ENCODE measurements at places on chromosomes 2 and 18.
A peak's percentile ranks its signal among the peaks of the same experiment; 100 is the strongest.

- ATAC-seq = peak; percentile 3
Measured at GRCh38 chr18:12038082-12038638, 55.5 kb upstream of the ANKRD62 start.

GRCh38 chr2:5788447-5788846 is 96.3 kb downstream of the SOX11 start:
- ATAC-seq = no peak

- ATAC-seq = no peak
Measured at GRCh38 chr2:66665124-66665984, 230.4 kb downstream of the MEIS1 start.

DNA sequence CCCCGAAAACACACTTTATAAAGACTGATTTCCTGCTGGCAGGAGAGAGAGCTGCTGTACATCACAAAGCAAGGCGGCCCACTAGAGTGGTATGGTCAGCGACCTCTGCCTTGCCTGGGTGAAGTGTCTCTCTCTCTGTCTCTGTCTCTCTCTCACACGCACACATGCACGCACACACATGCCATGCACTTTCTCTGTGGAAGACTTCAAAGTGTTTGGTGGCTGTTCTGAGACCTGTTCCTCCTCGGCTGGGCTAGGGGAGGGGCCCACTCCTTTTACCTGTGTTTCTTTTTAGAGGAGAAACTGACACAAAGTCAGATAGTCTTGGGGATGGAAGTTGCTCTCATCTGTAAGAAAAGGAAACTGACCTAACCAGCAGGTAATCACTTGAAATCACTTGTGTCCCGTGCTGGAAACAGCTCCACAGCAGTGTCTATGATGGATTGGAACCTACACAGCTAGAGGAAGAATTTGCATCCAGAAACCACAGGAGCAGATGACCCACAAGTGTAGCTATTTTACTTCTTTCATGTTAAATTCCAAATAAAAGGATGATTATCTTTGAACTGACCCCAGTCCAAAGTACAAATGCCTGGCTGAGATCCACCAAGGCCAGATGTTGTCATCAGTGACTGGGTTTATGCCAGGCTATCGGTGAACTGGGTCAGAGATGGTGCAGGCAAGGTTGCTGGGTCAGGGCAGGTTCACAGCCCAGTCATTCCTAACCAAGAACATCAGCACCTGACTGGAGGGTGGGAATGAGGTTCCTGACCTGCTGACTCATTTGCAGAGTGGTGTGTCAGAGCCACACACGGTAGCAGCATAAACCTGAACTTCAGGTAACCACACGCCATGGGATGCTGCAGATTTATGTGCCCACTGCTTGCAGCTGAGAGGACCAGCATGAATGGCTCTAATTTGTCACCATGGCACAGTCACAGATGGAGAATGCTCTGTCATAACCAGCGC is 63.0 kb downstream of the NPAS2 start:
- peak; percentile 77 for ATAC-seq

DNA sequence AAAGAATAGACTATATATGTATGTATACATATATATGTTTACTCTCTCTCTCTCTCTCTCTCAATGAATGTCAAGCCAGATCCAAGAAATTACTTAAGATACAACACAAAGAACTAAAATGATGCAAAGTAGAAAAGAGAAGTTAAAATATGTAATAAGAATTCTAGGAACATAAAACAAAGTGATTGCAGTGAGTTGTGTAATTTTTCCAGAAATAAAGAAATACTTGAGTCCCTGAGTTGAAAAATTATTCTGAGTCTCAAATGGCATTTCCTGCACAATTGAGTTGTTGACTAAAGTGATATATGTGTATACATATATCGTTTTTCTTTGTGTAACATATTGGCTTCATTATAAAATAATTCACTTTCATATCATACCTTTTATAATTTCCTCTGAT is 262.4 kb downstream of the INSIG2 start:
- ATAC-seq = no peak

DNA sequence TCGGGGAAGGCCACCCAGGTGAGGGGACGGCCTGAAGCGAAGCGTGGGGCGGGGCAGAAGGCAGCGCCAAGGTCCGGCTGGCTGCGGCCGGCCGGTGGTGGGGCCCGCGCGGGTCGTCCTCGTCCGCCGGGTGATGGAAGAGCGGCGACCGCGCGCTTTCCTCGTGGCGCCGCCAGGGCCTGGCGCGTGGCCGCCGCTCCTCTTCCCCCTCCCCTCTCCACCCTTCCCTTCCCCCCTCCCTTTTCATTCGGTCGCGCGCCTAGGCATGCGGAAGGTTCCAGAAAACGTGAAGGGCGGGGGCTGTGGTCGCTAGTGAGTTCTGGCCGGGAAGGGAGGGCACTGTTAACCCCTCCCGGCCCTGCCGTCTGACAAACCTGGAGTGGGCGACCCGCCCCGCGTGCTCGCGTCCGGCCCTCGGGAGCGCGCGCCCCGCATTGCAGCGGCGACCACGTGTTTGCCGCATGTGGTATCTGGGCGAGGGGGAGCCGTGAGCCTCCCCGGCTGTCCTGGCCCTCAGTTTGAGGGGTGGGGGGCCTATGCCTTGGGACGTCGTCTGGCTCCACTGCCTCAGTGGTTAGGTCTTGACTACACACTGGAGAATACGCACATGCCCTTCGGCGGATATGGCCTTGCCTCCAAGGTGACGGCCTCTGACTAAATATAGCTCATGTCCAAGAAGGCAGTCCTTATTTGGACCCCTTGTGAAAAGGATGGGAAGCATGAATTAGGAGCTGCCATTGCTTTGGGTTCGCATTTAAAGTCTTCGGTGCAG is 579 bp downstream of the MAT2A start:
- ATAC-seq = peak; percentile 72

GRCh38 chr2:5937851-5938565 is 245.8 kb downstream of the SOX11 start:
- ATAC-seq = no peak

- no peak for ATAC-seq
Measured at GRCh38 chr2:28902584-28902983, 8.1 kb downstream of the WDR43 start.

- no peak for ATAC-seq
Measured at GRCh38 chr2:425947-426346, 138.1 kb upstream of the ALKAL2 start.

DNA sequence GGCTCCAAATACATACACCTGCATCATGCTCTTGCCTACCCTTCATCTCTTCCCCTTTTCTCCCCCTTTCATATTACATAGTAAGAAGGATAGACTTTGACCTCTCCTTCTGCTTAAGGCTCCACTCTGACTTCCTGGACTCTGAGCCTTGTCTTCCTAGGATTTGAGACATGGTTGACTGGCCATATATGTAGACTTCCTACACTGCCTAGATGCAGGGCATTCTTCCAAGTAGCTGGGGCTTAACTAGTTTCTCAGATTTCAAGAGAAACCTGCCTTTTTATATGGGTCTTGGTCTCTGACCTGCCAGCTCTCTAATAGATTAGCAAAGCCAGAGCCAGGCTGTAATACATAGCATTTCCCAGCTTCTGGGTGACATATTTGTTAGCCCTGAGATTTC is 35.4 kb upstream of the CYP26B1 start:
- no peak for ATAC-seq

DNA sequence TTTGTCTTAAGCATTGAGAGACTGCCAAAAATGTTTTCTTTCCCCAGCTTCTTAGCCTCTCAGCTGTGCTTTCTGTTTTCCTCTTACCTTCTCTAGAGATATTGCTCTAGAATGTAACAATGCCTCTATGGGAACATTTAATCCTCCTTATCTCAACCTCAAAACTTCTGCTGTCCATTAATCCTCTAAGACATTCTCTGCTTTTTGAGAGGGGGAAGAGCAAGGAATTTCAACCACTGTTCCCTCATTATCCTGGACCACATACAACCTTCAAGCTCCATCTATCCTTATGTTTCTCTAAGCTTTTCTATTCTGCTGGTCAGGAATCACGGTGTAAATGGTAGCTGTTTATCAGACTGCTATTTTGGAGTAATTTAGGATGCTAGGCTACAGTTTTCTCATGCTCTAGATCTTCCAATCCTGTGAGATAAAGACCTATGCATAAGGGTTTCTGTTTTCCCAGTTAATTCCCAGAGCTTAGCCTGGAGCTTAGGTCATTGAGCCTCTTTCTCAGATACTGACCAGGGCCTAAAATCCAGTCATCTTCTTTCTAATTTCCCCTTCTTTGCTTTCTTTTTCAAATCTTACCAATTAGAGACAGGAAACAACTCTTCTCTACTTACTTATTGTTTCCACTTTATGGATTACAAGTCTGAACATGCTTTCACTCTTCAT is 282.0 kb downstream of the CALCRL start:
- no peak for ATAC-seq

DNA sequence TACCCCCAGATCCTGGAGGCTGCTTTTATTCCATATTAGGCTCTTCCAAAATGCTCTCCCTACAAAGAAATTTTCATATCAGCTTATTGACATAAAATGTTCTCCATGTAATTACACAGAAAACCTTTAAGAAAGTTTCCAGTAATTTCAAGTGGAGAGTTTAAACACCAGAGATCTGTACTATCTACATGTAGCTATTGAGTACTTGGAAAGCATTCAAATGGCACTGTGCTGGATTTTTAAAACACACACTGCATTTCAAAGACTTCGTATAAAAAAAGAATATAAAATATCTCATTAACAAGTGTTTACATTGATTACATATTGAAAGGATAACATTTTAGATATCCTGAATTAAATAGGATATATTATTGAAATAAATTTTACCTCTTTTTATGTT is 182.4 kb upstream of the ZNF521 start:
- no peak for ATAC-seq

DNA sequence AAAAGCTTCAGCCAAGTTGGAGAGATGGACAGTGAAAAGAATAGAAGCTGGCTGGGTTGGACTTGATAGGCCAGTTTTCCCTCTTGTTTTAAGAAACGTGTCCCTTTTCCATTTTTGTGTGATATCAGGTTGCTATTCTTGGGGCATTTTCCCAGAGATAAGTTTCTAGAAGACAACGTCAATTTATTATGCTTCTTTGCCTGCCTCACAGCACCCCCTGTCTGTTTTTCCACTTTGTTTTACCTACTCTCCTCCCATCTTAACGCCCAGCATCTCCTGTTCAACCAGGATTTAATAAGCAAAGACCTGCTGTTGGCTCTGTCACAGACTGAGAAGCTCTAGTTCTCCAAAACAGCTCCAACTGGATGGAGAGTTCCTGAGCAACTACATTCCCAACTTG is 317.8 kb upstream of the ZNF521 start:
- ATAC-seq = no peak

- ATAC-seq = no peak
Measured at GRCh38 chr2:40935349-40935748, 483.5 kb upstream of the SLC8A1 start.

GRCh38 chr2:29022679-29023078 is 41.6 kb downstream of the TOGARAM2 start:
- ATAC-seq = no peak

DNA sequence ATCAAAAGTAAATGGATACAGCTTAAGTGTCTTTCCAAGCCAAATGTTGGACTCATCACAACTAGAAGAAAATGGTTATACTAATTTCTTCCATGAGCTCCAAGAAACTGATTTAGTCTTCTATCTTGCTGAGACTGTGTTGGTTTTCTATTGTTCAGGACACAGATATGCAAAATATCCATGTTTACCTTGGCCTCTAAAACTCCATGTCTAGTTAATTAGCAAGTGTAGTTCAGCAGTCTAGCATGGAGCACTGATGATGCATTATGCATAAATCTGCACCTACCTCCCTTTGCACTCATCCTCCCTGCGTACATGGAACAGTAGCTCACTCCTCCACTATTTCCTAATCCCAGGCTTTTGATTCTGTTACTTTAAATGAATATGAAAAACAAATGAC is 731.4 kb upstream of the CHAC2 start:
- no peak for ATAC-seq

DNA sequence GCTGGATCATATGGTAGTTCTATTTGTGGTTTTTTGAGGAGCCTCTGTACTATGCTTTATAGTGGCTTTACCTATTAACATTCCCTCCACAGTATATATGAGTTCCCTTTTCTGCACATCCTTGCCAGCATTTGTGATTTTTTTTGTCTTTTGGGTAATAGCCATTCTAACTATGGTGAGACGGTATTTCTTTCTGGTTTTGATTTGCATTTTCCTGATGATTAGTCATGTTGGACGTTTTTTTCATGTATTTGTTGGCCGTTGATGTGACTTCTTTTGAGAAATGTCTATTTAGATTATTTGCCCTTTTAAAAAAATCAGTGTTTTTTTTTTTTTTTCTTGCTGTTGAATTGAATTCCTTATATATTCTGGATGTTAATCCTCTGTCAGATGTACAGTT is 31.1 kb downstream of the ACTR3 start:
- no peak for ATAC-seq

- ATAC-seq = no peak
Measured at GRCh38 chr2:69683170-69683971, 39.8 kb upstream of the AAK1 start.

DNA sequence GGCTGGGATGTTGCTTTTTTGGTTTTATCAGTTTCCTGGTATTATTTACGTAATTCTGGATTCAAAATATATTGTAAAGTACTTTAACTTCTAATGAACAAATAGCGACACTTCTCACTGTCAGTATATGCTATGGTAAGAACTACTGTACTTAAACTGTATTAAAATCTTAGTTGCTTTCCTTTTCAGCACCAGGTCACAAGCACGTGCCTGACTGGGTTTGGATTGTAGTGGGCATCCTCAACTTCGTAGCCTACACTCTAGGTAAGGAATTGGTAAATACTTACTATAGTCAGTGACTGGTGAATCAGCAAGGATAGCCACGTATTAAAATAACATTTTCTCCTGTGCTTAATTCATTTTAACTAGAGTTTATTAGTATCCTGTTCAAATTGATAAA is 20.4 kb upstream of the ADGRF3 start:
- ATAC-seq = no peak

DNA sequence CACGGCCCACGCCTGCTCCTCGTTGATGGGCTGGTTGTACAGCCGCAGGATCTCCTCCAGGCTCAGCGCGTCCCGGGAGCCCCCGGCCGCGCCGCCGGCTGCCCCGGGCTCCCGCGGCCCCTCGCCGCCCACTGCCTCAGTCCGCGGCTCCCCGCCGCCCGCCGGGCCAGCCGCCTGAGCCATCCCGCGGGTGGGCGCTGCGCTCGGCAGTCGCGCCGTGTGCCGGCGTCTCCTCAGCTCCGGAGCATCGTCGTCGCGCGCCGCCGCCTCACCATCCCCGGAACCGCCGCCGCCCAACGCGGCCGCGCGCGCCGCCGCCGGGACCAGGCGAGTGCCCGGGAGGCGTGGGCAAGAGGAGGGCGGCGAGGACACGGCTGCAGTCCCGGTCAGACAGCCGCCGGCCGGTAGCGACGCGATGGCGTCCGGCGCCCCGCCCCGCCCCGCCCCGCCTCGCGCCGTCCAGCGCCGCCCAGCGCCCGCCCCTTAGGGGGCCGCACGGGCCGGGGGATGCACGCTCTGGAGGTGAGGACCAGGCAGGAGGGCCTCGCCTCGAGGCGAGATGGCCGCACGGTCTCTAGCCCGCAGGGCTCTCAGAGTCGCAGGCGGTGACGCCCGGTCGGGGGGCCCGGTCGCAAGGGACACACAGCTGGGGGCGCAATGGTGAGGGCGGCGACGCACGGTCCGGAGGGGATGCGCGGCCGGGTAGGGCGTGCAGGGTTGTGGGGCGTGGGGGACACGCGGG is at the start of gene SPIRE1:
SPIRE1 (minus strand) TSS at position 424 of the 742 bp plus-strand sequence; CDS start at position 183, 241 bp downstream.
- peak; percentile 88 for ATAC-seq

All from stimulated activated memory B cell treated with anti-CD40 and anti-IgM and Interleukin-4, amounts not matched to agents 10 μg/mL and 1 μg/mL and 100 μg/mL, for 72 hours (primary cell).